Right ventricle myocardium superior (tissue), 1 donor: ENCODE measurements at places on chromosomes 2 and 18. TPM values are rescaled to one million over a fixed set of nuclear protein-coding genes. Genes with fewer than 3 reads are reported as not detected.

DNA sequence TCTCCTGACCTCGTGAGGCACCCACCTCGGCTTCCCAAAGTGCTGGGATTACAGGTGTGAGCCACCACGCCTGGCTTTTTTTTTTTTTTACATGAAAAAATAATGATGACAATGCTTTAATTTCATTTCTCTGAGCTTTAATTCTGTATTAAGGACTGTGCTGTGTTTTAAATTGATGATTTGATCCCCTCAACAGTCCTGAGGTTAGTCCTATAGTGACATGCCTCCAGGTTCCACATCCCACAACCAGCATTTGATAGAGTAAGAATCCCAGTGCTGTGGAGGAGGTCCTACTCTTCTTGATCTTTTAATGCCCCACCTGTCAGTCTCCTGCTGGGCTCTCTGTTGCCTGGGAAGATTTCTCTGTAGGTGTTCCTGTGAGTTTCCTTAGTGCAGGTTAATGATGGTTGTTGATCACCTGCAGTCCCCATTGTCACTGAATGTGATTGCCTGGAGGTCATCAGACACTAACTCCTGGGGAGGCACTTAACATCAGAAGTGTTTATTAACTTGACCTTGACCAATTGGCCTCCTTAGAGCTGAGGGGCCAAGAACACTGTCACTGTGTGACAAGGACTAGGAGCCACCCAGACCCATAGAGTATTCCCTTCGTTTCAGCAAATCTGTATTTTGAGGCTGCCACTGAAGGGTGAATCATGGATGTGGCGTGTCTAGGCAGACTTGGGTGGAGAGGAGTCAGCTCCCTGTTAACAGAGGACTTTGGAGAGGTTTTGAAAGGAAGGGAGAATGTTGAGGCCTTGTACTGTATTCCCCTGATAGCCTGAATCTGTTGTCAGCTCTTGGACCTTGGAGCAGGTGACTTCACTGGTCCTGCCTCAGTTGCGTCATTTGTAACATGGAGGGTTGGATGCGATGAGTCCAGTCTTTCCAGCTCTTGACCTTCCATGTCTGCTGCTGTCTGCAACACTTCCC is 11.5 kb downstream of the ASAP2 start:
- DNase-seq: no peak

- DNase-seq: no peak
Measured at GRCh38 chr2:30649278-30649677, 158.0 kb downstream of the CAPN13 start.

- no peak for DNase-seq
Measured at GRCh38 chr18:38032516-38032915, 466.9 kb upstream of the CELF4 start.

DNA sequence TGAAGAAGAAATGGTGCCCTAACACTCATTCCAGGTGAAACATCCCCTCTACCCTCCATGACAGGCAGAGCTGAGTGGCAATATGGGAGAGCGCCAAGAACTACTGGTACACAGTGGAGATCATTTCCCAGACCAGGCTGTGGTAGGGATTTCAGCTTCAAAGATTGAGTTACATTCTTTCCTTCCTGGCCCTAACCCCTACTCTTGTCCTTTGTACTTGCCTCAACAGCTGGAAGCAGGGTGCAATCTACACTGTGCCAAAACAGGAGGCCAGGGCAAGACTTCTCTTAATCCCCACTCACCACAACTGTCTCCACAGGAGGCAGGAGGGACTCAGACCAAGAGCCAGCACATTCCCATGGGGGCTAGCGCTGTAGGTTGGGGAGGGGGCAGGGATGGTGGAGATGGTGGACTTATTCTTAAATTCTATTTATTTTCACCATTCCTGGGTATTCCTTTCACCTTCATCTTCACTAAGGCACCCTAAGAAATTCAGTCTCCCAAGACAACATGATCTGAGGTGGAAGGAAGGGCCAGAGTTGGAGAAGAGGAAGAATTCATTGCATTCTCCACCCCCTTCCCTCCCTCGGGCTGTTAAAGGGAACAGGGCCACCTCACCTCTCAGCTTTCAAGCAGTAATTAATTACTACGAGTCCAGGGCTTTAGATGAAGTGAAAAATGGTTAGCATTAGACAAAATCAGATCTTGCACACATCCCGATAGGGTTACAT is 65.9 kb downstream of the AAK1 start:
- DNase-seq: no peak

GRCh38 chr2:206683546-206683945 is 34.6 kb downstream of the DYTN start:
- no peak for DNase-seq

- no peak for DNase-seq
Measured at GRCh38 chr2:65231892-65232477, 4.4 kb downstream of the ACTR2 start.

- DNase-seq: no peak
Measured at GRCh38 chr2:183185534-183185933, 61.3 kb downstream of the NUP35 start.

DNA sequence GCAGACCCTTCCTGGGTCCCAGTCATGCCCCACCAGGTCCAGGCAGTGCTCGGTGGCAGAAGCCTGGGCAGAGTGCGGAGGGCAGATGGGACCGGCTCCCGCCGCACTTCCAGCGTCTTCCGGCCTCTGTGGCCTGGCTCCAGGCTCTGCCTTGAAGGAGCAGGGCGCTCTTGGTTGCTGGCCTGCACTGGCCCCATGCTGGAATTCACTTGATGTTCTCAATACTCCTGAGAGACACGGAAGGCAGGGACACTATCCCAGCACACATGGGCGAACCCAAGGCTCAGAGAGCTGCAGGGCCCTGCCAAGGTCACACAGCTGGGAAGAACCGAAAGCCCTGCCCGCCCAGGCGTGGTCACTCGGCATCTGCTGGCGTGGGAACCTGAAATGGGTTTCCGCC is 87.6 kb upstream of the ODC1 start:
- DNase-seq: no peak

GRCh38 chr18:64083916-64084315 is 65.0 kb downstream of the LINC00305 start:
- DNase-seq: no peak

DNA sequence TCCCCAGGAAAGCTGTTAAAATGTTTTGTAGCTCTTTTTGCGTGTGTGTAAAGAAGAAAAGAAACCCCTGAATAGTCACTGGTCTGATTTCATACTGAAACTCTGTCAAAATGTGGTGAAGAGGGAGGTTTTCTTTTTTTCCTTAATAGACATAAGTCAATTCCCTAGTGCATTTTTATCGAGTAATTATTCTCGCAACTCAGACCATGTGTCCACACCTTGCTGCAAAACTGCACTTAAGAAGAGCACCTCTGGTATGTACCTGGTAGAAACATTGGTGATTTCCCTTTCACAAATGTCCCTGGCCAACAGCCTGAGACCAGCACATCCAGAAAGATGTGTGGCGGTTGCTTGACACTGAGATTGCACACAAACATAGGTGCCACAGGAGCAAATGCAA is 159.9 kb downstream of the ZNF521 start:
- no peak for DNase-seq

- DNase-seq: no peak
Measured at GRCh38 chr2:112033600-112033999, 21.5 kb upstream of the TMEM87B start.

- no peak for DNase-seq
Measured at GRCh38 chr2:193461431-193461934, 1266.8 kb upstream of the TMEFF2 start.

- no peak for DNase-seq
Measured at GRCh38 chr18:59725142-59725541, 27.9 kb upstream of the CCBE1 start.

DNA sequence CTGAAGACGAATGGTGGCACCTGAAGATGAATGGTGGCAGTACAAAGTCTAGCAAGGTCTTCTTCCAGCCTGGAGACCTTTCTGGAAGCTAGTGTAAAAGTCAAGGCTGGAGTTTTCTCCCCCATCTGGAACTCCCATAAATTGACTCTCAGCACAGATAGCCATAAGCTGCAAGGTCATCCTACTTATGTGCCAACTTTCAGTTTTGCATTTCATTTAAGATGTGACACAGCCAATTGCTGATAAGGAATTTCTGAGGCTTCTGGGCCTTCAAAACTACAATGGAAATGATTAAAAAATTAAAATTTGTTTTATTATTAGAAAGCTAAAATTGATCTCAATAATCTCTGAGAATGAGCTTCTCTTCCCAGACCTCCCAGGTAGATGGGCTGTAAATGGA is 10.2 kb downstream of the XDH start:
- DNase-seq: no peak

GRCh38 chr2:86139981-86140380 is 33.9 kb downstream of the PTCD3 start:
- DNase-seq: no peak

GRCh38 chr2:165876269-165876668 is 77.3 kb downstream of the TTC21B start:
- DNase-seq: no peak

DNA sequence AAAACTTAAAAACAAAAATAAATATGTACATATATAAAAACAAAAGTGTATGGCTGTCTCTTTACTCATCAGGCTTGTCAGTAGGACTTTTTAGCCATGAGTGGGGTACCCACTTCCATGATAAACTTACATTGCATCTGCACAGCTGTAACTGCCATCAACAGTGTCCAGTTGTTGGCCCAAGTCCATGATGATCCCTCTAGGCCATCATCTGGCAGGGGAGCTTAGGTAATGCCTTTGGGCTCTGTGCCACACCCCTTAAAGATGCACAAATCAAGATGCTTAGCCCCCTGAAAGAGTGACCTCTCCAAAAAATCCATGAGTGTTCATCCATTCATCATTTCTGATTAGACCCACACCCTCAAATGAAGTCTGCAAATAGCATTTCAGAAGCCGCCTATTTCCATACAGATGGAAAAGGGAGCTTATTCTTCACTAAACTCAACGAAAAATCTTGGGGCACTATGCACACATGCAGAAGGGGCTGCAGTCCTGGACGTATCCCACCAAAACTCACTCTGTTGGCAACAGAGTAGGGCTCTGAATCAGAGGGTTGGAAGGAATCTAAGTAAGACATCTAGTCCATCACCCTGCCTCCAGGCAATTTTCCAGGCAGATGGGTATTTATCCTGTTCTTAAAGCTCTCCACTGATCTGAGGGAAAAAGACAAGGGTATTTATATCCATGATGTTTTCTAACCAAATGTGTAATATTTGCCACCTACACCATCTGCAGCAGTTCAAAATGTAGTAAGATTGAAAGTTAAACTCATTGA is 691.0 kb downstream of the ZEB2 start:
- DNase-seq: no peak

DNA sequence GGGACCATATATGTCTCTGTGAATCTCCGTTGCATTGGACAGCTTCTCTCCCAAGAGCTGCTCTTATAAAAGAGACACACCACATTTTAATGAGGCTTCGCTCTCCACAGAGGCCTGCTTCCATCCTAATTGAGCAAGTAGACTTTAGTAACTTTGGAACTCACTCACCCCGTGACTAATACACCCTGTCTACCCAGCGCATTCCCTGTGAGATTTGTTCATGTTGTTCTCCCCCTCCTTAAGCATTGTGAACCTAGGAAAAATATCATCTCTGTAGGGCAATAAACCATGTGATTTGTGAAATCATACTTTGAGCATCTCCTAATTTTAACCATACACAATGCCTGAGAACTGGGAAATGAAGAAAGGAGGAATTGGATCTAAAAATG is 56.9 kb downstream of the MCFD2 start:
- DNase-seq: no peak

DNA sequence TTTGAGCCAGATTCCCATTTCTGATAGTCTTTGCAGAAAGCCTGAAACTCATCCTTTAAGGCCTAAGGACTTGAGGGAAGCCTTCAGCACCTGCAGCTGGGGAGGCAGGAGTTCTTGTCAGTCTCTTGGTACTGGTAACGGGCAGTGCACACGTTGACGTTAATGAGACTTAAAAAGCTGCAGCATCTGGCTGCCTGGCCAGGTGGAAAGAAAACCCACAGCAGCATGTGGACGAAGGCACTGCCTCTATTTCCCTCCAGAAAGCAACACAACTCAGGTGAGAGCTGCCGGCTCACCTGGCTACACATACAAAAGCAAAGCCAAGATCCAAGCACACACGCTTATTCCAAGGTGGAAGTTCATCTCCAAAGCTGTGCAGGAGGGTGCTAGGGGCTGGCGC is 178.8 kb downstream of the ANAPC1 start:
- no peak for DNase-seq

- no peak for DNase-seq
Measured at GRCh38 chr2:26674771-26675170, 17.8 kb upstream of the KCNK3 start.

DNA sequence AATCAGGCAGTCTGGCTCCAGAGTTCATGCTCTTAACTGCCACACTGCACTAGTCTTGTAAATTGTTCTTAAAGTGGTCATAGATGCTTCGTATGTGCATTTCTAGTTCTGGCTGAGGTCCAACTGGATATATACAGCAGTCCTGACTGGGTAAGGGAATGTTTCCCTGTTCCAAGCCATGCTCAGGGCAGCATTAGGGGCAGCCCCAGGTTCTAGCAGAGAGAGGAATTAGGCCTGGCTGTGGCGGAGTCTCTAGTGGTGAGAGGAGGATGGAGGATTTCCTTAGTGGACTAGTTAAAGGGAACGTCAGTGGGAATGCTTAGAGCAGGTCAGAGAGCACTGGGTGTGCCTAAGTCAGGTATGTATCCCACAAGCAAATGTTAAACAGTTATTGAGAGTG is 28.0 kb downstream of the UBE2E3 start:
- no peak for DNase-seq

GRCh38 chr2:62229082-62229605 is 33.2 kb downstream of the B3GNT2 start:
- DNase-seq: no peak

DNA sequence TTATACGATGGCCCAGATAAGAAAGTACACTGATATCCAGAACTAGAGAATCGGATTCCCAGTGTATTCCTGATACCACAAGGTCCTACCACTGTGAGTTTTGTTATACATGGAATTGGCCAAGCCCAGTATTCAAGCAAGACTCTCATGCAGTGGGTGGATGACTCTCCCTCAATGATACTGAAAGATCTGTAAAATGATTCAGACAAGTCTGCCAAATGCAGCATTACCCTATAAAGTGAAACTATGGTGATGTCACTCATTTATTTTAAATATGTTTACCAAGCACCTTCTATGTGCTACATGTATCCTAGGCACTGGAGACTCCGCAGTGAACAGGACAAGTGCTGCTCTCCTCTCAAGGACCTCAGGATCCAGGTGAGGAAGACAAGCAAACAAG is 22.6 kb downstream of the MYO5B start:
- DNase-seq: no peak

- no peak for DNase-seq
Measured at GRCh38 chr2:10926191-10926820, 14.6 kb downstream of the KCNF1 start.

- DNase-seq: no peak
Measured at GRCh38 chr2:80102026-80102425, 202.5 kb downstream of the LRRTM1 start.

GRCh38 chr18:25595274-25596060 is 243.5 kb upstream of the ZNF521 start:
- DNase-seq: no peak

Gene PARD6G
- total RNA-seq: 1.7 TPM

Gene SPATA3
- total RNA-seq: not detected

Gene MSGN1
- total RNA-seq: not detected

Gene MERTK
- total RNA-seq: 5.0 TPM

Gene SPIRE1
- total RNA-seq: 33.5 TPM

Gene TNS1
- total RNA-seq: 722 TPM

Gene TBC1D8
- 51.4 TPM for total RNA-seq

Gene DOK6
- 5.2 TPM for total RNA-seq

Gene SLC19A3
- total RNA-seq: 2.1 TPM

Gene GRHL1
- total RNA-seq: 1.0 TPM

Gene REG3G
- total RNA-seq: not detected

Gene HK2
- total RNA-seq: 4.1 TPM

Gene LRRC30
- total RNA-seq: not detected

Gene LCT
- not detected for total RNA-seq

Gene ALLC
- total RNA-seq: not detected

Gene ALPI
- not detected for total RNA-seq

Gene MAP3K19
- total RNA-seq: not detected

Gene LYG2
- total RNA-seq: not detected
